Heart left ventricle (tissue), 16 donors: ENCODE measurements at places on chromosomes 13 and 19.

- H3K4me1 ChIP-seq = no peaks in the 10 kb centered on the region
- no peak overlapping the region for H3K27ac ChIP-seq
- no peaks in the 10 kb centered on the region for H3K27me3 ChIP-seq
- H3K36me3 ChIP-seq = no peaks in the 10 kb centered on the region
- H3K4me3 ChIP-seq = no peak overlapping the region
Observed at GRCh38 chr13:81577601-81578195, 1236.8 kb upstream of the SPRY2 start.

DNA sequence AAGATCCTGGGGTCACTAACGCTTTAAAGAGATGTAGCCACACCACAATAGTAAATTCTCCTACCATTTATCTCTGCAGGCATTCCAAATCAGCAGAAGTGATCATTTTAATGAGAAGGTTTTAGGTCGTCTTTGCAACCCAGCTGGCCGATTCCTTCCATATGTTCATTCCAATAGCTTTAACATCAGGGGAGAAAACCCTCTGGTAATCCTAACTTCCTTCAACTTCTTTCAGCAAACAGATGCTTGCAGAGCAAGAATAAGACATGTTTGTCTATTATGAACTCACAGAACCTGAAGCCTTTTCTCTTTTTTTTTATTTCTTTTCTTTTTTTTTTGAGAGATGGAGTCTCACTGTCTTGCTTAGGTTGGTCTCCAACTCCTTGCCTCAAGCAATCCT lies 498.6 kb upstream of the SLITRK1 start:
- H3K27ac ChIP-seq = no peak overlapping the region
- H3K4me1 ChIP-seq = no peaks in the 10 kb centered on the region
- H3K27me3 ChIP-seq = no peaks in the 10 kb centered on the region
- DNase-seq = no peak
- no peak overlapping the region for H3K4me3 ChIP-seq

DNA sequence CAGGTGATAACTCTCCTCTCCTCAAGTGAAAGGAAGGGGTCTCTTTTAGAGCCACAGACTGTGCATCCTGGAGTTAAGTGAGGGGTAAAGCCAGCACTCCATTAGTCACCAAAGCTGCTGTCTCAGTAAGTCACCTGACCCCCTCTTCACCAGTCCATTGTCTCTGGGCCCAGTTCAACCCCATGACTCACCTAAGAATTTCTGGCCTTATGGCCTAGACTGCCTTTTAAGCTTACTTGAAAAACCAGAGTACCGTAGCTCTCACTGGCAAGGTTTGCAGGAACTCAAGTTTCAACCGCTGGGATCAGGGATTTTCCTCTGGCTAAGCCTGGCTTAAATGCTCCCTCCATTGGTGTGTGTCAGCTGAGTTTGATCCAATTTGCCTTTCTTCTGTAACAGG lies 23.4 kb upstream of the EID2 start:
- no peak overlapping the region for H3K27ac ChIP-seq
- H3K4me1 ChIP-seq = no peaks in the 10 kb centered on the region
- no peak overlapping the region for H3K4me3 ChIP-seq
- peaks cover 2% of the 10 kb centered on the region for H3K27me3 ChIP-seq

GRCh38 chr19:29798774-29799497 lies 12.9 kb upstream of the CCNE1 start:
- H3K4me1 ChIP-seq = no peaks in the 10 kb centered on the region
- no peaks in the 10 kb centered on the region for H3K36me3 ChIP-seq
- no peak overlapping the region for H3K4me3 ChIP-seq
- no peak for DNase-seq
- H3K27me3 ChIP-seq = no peaks in the 10 kb centered on the region

- H3K4me3 ChIP-seq = peak overlapping the region; percentile 97
- peak; percentile 69 for DNase-seq
- peaks cover 9% of the 10 kb centered on the region for H3K36me3 ChIP-seq
- H3K4me1 ChIP-seq = peaks cover 6% of the 10 kb centered on the region
Observed at GRCh38 chr19:49875857-49876421, 1.2 kb downstream of the AKT1S1 start.
